Esophagus squamous epithelium (tissue), 5 donors: ENCODE measurements at places on chromosomes 11 and 22.

DNA sequence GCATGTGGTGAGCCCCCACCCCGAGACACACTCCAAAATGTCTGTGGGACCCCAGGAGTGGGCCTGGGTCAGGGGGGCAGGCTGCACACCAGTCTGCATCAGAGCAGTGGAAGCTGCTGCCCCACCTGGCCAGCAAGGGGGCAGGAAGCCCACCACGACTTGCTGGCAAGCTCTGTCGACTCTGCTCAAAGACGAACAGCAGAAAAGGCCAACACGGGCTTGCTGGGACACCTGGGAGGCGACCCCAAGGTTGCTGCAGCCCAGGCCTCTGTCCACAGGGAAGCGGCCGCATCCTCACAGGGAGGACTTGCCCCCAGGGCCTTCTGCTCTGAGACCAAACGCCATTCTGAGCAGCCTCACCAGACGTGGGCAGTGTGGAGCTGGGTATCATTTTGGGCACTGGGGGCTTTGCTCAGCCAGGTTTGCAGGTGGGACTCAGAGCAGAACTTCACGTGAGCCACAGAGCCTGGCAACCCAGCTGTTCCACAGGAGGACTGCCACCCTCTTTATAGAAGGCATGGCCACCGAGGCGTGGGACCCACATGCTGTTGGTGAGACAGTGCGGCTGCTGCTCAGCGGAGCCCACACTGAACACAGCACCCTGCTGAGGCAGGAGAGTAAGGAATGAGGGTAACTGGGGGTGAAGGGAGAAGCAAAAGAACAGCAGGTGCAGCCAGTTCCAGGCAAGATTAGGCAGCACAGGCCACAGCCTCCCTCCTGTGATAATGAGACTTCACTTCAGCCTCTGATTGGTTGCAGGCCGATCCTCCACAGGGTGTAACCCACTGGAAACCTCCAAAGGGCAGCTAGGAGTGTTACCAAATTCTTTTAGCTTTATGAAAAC is 11.0 kb downstream of the IL17REL start:
- DNase-seq = no peak

DNA sequence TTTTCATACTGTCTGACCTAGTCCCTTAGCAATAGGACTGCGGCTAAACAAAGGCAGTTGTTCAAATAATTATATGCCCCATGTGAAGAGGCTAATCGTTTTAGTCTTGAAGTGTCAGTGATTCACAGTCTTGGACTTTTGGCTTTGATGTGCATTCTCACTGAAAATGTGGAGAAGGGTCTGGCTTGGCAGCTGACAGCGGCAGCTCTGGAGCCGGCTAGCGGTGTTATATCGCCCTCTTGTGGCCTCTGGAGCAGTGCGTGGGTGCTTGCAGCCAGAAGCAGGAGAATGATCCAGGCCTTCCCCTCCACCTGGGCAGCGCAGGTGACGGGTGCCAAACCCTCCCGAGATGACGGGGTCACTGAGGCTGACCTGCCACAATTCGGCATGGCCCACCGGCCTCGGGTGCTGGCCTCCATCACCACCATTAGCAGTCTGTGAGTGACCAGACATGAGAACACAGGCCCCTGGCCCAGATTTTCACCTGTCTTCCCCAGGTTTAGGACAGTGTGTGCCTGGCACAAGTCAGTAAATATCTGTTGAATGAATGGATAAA is 90.3 kb upstream of the PITPNB start:
- no peak for DNase-seq

DNA sequence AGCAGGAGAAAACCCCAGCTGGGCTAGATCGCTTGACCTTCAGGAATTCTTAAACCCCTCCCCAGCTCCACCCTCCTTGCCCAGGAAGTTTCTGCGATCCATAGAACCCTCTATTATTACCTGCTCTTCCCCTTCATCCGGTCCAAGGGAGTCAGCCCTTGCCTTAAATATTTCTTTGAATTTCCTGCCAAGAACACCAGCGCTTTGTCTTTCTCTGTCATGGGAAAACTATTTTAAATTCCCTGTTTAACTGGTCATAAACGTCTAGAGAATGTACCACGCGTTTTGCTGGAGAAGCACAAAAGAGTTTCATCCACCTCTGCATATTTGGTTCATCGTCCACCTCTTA is 496 bp upstream of the TRAF6 start:
- no peak for DNase-seq

GRCh38 chr11:4381901-4382300 is 11.6 kb downstream of the TRIM21 start:
- no peak for DNase-seq

DNA sequence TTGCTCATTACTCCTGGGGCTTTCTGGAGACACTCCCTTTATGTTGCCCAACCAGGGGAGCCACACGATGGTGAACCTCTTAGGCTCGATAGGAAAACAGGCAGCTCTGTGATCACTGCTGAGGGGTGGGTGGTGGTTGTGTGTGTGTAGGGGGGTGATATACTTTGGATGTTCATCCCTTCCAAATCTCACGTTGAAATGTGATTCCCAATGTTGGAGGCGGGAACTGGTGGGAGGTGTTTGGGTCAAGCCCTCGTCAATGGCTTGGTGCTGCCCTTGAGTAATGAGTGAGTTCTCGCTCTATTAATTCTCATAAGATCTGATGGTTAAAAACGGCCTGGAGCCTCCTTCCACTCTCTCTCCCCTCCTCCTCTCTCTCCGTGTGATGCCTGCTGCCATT is 204.0 kb upstream of the B3GAT1 start:
- no peak for DNase-seq

DNA sequence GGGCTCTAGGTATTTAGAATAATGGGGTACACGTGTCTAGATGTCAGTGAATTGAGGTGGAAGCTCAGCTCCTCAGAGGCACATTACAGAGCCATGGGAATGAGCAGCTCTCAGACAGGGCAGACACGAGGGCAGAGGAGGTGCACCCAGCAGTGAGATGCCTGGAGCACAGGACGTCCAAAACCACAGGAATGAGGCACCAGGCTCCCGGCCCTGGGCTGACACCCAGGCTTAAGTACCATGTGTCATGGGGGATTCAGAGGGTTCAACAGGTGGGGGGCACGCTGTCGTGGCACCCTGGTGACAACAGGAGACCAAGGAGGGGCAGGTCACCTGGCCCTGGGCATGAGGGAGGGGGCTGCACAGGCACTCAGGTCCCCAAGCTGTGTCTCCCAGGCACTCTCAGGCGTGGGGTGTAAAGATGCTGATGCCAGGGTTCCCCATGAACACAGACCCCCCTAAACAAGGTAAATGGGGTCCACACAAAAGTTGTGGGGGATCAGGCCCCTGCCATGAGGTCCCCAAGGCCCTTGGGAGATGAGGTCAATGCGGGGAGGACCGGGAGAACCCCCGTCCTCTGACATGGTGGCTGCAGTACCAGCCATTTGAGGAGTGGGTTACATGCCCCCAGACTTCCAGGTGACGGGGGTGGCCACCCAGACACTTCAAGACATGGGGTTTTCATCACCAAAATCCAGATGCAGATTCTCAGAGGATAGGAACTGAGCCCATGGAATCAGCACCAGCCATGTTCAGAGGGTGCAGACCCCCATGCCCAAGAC is 5.6 kb upstream of the SYT8 start:
- no peak for DNase-seq

DNA sequence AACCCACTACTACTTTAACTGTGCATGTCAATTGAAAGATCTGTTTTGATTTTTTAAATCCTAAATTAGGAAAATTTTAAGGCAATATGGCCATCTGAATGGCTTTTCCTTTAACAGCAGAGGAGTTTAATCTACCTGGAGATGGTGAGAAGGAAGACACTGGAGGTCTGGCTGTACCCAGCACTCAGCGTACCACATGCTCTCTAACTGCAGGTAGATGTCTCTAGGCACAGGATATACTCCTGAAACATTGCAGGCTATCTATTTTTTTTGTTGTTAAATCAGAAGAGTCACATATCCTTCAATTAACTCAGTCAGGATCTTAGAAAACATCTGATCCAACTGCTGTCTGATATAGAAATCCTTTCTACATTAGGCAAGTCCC is 17.3 kb upstream of the CASTOR1 start:
- no peak for DNase-seq

DNA sequence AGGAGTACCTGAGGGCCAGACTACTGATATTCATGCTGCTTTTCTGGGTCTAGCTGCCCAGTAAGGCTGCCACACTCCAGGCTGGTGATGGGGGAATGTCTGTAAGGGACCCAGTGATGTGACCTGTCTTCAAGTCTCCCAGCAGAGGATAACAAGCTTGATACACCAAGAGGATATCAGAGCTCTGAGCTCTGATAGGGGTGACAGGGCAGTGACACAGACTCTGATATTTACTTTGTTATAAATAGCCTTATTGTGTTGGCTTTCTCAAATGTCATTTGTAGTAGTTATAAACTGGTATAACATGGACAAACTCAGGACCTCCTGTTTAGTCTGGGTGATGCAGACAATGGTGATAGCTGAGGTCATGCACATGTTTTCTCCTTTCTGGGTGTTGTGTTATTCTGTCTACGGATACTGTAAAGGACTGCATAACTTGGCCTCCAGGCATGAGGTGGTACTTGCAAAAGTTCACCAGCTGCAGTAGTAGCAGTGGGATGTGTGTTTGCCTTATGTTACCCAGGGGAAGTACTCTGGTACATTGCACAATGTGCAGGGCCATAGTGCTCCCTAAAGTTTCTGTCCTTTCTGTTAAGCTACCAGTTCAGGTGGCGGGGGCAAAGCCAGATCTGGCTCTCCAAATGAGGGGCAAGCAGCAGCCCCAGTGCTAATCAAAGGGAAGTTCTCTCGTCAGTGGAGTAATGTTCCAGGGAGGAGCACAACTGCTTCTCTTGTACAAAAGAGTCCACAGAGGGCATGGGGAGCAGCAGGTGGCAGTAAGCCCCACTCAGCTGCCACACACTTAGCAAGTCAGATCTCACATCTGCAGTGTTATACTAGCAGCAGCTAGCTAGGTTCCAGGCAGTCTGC is 812.2 kb downstream of the JRKL start:
- no peak for DNase-seq

GRCh38 chr22:39745789-39746188 is 147.8 kb downstream of the ENTHD1 start:
- DNase-seq = no peak

GRCh38 chr11:59807047-59807610 is 3.4 kb downstream of the MRPL16 start:
- DNase-seq = no peak

DNA sequence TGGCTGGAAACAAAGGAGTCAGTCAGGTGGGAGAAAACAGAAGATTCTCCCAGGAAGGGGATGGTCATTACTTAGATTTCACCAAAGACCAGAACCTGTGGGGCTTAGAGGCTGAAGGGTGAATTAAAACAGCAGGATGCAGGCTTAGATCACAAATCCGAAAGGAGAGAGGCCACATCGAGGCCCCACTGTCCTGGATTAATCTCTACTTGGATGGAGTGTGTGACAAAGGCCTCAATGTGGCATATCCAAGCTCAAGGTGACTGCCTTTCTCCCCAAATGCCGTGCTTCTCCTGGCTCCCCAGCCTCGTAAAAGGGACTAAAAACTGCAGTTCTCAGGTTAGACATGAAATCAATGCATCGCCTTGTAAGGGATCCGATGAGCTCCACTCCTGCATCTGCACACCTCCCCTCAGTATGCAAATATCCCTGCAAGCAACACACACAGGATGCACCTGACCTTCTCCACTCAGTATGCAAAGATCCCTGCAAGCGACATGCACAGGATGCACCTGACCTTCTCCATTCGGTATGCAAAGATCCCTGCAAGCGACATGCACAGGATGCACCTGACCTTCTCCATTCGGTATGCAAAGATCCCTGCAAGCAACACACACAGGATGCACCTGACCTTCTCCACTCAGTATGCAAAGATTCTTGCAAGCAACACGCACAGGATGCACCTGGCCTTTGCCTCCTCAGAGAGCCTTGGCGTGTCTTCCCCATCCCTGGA is 447.4 kb downstream of the BRD1 start:
- DNase-seq = no peak

GRCh38 chr11:78981153-78981552 is 406.5 kb upstream of the NARS2 start:
- no peak for DNase-seq

DNA sequence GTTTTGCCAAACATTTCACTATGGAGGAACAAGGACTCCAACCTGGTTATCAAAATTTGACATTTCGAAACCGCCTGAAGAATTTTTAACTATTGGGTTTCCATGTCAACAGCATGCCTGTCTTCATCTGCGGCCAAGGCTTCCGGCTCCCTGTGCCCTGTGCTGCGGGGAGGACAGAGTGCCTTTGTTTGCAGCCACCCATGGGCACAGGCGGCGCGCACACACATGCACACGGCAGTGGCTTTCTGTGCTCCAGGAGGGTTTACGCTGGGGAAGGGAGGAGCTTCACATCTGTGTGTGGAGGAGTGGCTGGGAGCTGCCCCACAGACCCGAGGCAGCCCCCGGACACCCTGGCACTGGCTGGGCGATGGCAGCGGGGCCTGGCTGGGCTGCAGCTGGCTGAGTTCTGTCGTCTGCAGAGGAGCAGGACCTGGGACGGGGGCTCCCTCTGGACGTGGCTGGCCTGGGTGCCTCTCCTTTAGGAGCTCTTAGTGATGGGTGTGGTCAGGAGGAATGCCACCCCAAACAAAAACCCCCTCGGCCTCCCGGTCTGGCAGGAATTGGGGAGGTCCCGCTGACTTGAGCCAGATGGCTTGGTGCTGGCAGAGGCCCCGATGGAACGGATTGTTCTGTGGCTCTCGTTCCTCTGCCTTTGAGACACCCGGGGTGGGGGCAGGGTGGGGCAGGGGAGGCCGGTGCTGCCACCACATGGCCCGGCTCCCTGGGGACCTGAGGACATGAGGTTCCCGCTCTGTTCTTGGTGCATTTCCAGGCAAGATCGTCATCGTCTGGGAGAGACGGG is 1290.9 kb downstream of the BRD1 start:
- no peak for DNase-seq

- DNase-seq = no peak
Observed at GRCh38 chr11:106523171-106523570, 445.7 kb downstream of the AASDHPPT start.

GRCh38 chr22:30743257-30744020 is 48.8 kb downstream of the OSBP2 start:
- no peak for DNase-seq

DNA sequence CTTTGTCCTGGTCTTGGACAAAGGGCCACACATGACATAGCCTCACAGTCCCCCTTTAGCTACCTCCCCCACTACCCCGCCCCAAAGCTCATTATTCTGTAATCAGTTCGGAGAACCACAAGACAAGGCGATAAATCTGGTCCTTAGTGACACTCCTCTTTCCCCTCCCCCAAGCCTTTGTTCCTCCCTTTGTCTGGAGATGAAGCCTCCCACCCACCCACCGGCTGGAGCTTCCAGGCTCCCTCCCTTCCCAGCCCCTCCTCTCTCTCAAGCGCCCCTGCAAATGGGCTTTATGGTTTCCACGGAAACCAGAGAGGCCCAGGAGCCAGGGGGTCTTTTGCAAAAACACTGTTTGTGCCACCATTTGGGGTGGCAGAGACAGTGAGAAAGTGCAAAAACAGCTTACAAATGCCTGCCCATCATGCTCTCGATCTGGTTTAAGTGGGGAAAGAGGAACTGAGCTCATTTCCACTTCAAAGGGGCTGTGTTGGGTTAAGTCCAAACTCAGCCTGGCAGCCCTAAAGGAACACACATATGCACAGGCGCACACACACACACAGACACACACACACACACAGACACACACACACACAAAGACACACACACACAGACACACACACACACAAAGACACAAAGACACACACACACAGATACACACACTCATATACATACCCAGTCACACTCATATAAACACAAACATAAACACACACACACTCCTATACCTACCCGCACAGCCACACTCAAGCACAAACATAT is 23.5 kb downstream of the APLNR start:
- DNase-seq = no peak
